ENCODE measurements at places on chromosomes 5 and 9. TPM values are rescaled to one million over a fixed set of nuclear protein-coding genes. Genes with fewer than 3 reads are reported as not detected.

DNA sequence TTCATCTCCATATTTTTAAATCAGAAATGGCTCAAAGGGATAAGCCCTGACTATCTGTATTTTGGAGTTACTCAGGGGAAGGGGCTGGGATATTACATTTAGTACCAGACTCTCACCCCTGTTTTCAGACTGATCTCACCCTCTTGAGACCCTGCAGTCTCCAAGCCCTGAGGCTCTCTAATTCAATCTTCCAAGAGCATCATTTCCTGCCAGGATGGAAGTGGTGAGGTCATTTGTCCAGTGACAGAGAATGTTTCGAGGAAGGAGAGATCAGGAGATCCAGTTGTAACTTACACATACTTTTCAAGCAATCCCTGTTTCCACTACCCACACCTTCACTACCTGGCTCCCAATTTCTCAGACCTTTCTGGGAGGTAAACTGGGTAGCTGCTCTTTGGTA is 295.5 kb upstream of the EFNA5 start:
- no peak for DNase-seq

DNA sequence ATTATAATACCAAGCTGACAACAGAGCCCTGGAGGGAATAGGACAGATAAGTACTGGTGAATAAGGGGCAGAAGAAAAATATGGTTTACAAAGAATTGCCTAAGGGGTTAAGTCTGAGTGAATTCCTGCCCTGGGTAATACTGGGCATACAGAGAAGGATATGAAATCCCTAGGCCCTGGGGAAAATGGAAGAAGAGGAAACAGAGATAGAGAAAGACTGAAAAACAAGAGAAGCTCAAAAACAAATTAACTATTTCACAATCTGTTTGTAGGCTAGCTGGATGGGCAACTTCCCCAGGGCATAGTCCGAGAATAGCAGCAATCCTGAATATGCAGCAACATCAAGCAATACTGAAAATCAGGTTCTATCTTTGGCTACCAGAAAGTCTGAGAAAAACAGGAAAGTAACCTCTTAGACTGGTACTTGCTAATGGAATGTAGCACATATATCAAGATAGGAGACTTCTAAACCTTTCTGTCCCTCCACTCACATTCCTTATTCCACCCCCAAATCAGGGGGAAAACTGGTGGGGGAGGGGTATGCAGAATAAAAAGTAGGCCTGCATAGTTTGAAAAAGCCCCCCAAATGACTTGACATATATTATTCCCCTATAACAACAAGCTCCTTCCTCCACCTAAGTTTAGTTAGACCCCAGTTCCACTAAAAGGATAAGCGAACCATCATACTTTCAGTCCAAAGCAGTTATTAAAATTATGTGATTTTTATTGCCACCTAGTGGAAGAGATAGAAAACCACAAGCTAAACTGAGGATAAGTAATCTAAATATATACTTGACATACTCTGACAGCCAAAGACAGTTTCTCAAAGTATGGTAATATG is 20.6 kb downstream of the SLC38A9 start:
- no peak for DNase-seq

DNA sequence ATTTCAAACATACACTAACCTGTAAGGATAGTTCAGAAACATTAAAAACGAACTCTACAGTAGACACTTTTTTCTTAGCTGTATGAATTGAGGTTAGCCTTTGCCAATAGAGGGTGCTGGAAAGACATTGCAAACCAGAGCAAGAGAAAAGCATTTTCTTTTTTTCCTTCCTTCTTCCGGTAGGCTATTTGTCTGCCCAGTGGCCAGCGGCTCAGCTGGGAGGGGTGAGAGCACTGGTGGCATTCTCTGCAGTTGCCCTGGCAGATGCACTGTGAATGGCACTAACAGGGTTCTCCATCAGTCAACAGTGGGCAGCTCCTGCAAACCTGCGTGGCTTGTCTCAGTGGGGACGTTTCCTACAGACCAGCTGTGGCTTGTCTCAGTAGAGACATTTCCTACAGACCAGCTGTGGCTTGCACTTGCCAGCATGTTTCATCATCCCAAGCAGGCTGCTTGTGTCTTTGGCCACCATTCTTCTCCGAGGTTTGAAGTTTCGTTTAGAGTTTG is 984.5 kb upstream of the CDH18 start:
- DNase-seq, result no peak

DNA sequence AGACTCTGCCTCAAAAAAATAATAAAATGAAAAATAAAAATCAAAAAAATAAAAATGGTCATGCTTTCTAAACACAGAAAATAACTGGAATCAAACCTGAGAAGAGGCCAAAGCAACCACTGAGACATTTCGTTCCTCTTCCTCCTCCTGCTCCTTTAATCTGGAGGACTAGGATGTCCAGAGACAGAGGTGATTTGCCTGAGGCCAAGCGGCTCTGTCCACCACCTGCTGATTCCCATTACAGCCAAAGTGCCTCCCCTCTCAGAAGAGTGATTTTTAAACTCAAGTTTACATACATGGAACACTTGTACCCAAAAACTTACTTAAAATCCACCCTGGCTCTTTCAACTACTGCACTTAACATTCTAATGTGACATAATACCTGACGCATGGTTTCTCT is 65.6 kb downstream of the TLE1 start:
- DNase-seq, result no peak

GRCh38 chr5:63554191-63554590 is 408.1 kb downstream of the HTR1A start:
- DNase-seq, result no peak

DNA sequence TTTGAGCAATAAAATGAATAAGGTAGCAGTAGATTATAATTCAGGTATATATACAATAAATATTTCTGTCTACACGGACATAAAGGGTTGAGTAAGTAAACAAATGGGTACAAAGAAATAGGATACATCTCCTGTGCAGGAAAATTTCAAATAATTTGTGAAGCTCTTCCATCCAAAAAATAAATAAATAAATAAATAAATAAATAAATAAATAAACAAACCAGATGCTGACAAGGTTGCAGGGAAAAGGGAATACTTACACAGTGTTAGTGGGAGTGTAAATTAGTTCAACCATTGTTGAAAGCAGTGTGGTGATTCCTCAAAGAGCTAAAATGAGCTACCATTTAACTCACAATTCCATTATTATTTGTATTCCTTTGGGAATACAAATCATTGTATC is 227.3 kb upstream of the CDH18 start:
- DNase-seq, result no peak

GRCh38 chr9:14246951-14247350 is 67.0 kb downstream of the NFIB start:
- no peak for DNase-seq

DNA sequence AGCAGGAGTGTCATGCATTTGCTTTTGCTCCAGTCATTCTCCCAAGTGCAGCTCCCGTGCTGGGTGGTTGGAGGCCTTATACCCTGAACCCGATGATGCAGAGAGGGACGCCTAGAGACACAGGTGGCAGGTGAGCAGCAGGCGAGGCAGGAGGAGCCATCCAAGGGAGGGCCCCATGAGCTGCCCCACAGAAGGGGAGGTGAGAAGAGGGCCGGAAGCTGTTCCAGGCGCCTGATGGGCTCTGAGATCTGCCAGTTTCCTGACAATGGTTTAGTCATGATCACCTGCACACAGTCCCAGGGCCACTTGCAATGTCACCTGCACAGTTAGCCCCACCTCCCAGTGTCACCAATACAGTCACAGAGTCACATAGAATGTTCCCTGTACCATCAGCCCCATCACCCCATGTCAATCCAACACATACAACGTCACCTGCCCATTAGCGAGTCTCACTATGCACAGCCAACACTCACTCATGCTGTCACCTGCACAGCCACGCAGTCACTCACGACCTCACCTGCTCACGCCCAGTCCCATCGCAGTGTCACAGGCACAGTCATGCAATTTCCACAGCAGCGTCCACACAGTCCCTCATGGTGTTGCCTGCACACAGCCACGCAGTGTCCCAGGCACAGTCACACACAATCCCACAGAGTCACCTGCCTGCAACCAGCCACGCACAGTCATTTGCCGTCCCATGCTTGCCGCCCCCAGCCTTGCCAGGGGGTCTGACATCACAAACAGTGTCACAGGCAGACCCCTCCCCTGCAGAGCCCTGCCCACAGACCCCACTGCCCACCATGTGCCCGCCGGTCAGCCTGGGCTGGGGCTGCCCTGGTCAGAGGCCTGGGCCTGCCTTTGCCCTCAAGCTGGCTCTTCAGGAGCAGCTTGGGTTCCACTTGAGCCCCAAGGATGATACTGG is 113.4 kb downstream of the LHX2 start:
- DNase-seq, result no peak

DNA sequence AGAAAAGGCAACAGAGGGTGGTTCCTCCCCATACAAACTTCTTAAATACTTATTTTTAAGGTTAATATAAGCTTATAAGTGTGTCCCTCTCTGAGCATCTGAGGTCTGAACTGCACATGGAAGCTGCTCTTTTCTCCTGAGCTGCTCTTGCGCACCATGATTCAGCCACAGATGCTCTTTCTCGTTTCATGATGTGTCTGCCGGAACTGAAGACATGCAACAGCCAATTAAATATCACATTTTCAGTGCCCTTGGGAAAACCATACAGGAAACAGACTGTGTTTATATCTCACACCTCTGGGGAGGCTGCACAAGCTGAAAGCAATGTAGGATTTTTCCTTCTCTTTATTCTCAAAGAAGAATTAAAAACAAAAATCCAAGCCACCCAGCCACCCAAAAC is 96.8 kb upstream of the NREP start:
- DNase-seq, result no peak

Gene MEF2C
- 2.0 TPM for polyA plus RNA-seq

Gene HAPLN1
- not detected for polyA plus RNA-seq

Gene MEIKIN
- polyA plus RNA-seq, result not detected

Gene LECT2
- polyA plus RNA-seq, result not detected

Gene ZNF300
- polyA plus RNA-seq, result 7.3 TPM

Gene SLC45A2
- not detected for polyA plus RNA-seq

Gene POU5F2
- polyA plus RNA-seq, result 0.09 TPM

Gene PRDM9
- polyA plus RNA-seq, result not detected

All from AG04450 (cell line).